ENCODE measurements at places on chromosomes 16 and 17.

DNA sequence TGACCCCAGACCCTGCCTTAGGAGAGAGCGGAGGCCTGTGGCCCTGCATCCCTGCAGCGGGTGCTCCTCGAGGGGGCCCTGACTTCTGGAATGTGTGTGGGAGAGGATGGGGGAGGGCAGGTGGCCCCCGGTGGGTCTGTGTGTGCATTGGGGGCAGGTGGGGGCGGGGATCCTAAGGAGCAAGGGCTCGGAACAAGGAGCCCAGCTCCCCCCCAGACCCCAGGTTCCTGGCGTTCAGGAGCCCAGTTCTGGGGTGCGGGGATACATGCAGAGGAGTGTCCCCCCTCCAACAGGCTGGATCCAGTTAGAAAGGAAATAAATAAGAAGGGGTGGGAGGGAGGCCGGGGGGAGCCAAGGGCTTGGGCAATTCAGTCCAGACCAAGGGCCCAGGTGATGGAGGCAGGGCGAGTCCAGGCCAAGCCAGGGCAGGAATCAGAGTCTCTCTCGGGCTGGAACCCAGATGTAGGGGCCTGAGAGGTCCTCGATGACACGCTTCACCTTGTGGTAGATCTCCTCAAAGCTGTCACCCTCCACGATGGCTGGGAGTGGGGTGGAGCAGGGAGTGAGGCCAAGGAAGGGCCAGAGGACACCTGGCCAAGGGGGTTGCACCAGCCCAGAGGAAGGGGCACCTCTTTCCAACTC, 11.2 kb upstream of the ASGR1 start:
- DNase-seq = no peak

DNA sequence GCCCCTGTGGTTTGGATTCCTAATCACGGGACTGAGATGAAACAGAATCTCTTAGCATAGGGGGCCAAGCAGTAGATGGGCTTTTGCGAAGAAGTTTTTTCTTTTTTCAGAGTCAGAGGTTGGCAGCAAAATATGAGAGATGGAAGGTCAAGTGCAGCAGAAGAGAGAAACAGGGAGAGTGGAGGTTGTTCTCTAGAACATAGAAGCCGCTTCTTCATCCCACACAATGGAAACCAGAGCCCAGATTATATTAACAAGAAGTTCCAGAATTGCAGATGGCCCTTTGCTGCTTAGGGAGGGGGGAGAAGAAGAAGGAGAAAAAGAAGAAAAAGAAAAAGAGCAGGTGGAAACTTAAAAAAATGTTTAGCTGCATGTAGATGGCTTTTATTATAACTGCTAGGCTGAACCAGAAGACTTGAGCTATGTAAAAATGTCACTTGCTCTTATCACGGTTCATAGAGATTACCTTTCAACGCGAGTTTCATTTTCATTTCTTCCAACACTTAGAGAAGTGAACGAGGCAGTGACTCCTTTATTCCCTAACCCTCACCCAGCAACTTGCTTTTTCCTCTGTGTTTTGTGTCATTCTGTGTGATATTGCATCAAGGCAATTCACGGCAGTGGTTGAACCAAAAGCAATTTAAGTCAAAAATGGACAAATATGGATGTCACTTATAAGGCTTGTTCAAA, 737.5 kb downstream of the WWOX start:
- DNase-seq = no peak

- no peak for DNase-seq
Observed at GRCh38 chr16:54318941-54319340, 32.4 kb upstream of the IRX3 start.

DNA sequence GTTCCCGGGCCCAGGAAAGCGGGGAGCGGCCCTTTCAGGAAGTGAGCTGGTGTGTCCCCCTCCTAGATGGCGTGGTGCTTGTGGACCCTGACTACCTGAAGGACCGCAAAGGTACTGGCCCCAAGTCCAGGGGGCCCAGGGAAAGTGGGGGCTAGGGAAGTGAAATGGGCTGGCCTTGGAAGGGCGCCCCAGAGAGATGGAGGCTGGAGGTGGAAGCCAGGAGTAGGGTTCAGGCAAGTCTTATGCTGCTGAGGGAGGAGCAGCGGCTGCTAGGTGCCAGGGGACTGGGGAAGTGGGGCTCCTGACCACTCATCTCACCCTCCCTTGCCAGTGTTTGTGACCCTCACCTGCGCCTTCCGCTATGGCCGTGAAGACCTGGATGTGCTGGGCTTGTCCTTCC, 5.6 kb downstream of the ARRB2 start:
- no peak for DNase-seq

- no peak for DNase-seq
Observed at GRCh38 chr17:57518587-57519581, 226.2 kb downstream of the CCDC182 start.

DNA sequence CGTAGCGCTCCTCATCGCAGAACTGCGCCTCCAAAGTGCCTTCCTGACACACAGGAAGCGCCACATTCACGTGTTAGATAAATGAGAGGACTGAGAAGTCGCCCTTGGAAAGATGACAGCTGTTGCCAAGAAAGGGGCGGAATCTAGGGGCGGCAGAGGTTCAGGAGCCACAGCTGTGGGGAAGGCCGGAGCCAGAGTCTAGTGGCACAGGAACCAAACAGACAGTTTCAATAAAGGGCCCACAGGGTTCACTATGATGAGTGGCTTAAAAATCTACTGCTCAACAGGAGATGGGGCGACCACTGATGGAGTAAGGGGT, 4.7 kb downstream of the FLCN start:
- no peak for DNase-seq

All from cortex of kidney (tissue), 1 donor.